Fibroblast of the aortic adventitia (primary cell): ENCODE measurements at places on chromosomes 12 and 14. TPM values are rescaled to one million over a fixed set of nuclear protein-coding genes. Genes with fewer than 3 reads are reported as not detected.
A peak's percentile ranks its signal among the peaks of the same experiment; 100 is the strongest.

SCYL2 gene
- total RNA-seq: 49.1 and 49.4 TPM in 2 replicates

RERGL gene
- not detected in 2 replicates for total RNA-seq

ABCC9 gene
- total RNA-seq: 20.0 and 20.3 TPM in 2 replicates

SIRT4 gene
- total RNA-seq: 0.90 and 3.6 TPM in 2 replicates

IL26 gene
- not detected in 2 replicates for total RNA-seq

PLBD1 gene
- 2.4 and 3.4 TPM in 2 replicates for total RNA-seq

C12orf50 gene
- total RNA-seq: not detected in 2 replicates

DCAF4 gene
- 20.6 and 21.1 TPM in 2 replicates for total RNA-seq

LBHD2 gene
- total RNA-seq: not detected in 2 replicates

MYRFL gene
- total RNA-seq: not detected in 2 replicates

FAM90A1 gene
- not detected in 2 replicates for total RNA-seq

GLRX5 gene
- 8.5 and 47.2 TPM in 2 replicates for total RNA-seq

GPR84 gene
- not detected in 2 replicates for total RNA-seq

CPNE6 gene
- not detected in 2 replicates for total RNA-seq

CLEC14A gene
- total RNA-seq: 0.63 and 4.5 TPM in 2 replicates

METTL25 gene
- 13.6 and 27.7 TPM in 2 replicates for total RNA-seq

ERBB3 gene
- total RNA-seq: 1.2 and 1.5 TPM in 2 replicates

- DNase-seq: no peak
Measured at GRCh38 chr14:34981743-34982420, 910 bp upstream of the SRP54 start.

- DNase-seq: no peak
Measured at GRCh38 chr14:23129759-23130316, 10.8 kb upstream of the CEBPE start.

DNA sequence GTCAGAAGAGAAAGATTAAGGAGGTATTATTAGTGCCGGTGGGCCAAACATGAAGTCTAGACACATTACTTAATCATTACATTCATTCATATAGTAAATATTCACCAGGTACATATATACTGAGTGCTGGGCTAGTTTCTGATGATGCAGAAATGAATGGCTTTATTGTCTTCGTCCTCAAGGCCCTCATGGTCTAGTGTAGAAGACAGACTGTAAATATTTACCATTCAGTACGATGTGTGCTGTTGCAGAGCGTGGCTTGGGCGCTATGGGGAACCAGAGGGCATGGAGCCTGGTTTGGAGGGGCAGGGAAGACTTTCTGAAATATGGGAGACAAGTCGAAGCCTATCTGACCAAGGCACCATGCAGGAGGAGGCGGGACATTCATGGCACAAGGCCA, 37.0 kb upstream of the TCL1B start:
- DNase-seq: no peak

GRCh38 chr12:58028294-58028693, 86.9 kb downstream of the ATP23 start:
- DNase-seq: no peak

- peak; percentile 31 for DNase-seq
Measured at GRCh38 chr12:117127933-117128823, 29.0 kb upstream of the TESC start.

DNA sequence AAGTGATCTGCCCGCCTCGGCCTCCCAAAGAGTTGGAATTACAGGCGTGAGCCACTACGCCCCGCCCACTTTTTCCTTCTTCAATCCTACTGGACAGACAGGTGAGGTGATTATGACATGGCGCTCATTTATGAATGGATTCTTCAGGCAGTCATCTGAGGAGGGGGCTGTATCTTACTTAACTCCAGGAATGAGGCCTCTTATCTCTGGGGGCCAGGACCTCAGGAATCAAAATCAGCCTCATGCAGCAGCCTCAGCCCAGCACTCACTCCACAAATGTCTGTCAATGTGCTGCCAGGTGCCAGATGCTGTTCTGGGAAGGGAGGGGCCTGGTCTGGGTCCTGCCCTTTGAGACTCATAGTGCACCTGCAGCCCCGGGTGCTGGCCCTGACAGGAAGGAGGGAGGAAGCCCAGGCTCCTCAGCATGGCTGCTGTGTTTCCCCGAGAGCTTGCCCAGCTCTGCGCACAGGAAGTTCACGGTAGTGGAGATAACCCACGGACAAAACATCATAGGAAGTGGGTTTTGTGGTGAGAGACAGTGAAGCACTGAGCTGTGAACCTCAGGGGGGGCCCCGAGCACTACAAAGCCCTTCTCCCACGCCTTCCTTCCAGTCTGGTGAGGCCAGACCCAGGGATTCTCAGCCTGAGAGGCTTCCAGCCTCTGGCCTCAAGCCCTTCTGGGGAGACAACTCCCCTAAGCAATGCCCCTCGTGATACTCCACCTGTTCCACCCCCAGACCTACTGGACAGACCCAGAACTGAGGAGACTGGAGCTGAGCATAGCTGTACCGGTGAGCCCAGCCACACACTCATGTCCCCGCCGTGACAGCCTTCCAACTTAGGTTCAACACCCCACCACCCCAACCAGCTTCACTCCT, 22.3 kb downstream of the GALNT6 start:
- DNase-seq: no peak

- no peak for DNase-seq
Measured at GRCh38 chr14:99784508-99784907, 8.7 kb upstream of the EML1 start.

- peak; percentile 76 for DNase-seq
Measured at GRCh38 chr12:131803961-131804521, 24.2 kb upstream of the MMP17 start.

GRCh38 chr12:4909734-4910501, at the start of gene KCNA1:
Gene KCNA1, plus strand, starts transcription at chr12:4909905. Its CDS starts 1,474 bp downstream, at chr12:4911379.
- peak; percentile 7 for DNase-seq

DNA sequence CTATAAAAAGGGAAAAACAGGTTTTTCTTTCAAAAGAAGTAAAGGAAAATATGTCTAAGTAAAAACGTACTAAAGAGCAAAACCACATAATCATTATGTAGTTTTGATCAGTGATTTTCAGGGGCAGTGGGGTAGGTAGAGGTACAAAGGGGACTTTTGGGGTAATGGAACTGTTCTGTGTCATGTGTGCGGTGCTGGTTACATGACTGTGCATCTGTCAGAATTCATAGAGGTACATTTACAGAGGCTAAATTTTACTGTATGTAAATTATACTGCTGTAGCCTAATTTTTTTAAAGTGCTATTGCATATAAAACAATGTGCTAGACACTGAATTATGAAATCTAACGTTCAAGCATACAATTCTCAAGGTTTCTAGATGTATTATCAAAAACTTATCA, 2.0 kb downstream of the ESR2 start:
- DNase-seq: no peak

DNA sequence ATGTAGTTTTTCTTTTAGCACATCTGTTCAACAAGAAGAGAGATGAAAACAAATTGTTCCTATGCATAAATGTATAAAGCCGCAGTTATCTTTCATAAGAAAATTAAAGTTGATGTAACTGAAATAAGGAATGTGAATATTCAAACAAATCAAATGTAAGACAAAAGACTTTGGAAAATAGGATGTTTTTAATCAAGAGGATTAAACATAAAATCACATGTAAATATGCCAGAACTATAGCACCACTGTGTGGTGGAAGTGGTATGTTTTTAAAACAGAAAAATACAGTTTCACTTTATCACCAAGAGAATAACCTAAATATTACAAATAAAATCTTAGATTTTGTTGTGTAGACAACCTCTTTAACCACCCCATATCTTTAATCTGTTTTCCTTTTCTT, 40.4 kb downstream of the CAPS2 start:
- DNase-seq: peak; percentile 59

DNA sequence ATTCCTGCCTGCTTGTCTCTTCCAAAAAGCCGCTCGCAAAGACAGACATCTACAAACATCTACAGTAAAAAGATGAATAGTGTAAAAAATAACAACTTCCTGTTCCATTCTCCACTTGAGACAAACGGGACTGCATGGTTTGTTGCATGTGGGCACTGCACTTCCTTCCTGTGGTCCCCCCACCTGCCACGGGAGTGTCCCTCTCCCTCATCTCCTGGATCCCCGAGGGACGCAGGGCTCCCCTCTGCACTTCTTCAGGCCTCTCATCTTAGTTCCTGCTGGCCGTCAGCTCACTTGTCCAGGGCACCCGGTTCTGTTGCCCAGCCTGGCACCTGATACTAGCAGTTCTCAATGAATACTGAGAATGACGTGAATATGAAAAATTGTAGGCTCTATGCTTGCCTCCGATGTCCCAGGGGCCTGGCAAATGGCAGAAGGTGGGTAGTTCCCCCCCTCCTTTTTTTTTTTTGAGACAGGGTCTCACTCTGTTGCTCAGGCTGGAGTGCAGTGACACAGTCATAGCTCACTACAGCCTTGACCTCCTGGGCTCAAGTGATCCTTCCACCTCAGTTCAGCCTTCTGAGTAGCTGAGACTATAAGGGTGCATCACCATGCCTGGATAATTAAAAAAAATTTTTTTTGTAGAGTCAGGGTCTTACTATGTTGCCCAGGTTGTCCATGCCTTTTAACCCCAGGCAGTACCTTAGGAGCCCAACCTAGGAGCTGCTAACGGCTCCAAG, 3.5 kb upstream of the KLC1 start:
- no peak for DNase-seq

GRCh38 chr12:51867371-51867770, 18.9 kb upstream of the FIGNL2 start:
- DNase-seq: no peak

- no peak for DNase-seq
Measured at GRCh38 chr12:121535150-121536053, 45.4 kb downstream of the KDM2B start.

DNA sequence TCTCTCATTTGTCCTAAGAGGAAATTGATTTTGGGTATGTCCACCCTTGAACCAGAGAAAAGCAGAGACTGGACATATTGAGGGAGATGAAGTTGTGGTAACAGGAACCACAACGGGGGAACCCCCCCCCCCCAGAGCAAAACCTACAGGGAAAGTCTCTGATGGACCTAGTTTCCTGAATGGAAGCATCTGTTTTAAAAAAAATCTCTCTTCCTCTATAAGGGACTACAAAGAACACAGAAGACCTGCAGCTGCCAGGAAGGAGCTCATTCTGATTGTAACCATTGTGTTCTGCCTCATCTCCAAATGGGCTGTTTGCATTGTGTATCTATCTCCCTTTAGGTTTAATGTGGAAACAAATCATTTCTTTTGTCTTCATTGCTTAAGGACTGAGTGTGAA, 13.4 kb downstream of the C1S start:
- DNase-seq: no peak

GRCh38 chr14:36511981-36512584, 7.9 kb downstream of the NKX2-1 start:
- DNase-seq: no peak

DNA sequence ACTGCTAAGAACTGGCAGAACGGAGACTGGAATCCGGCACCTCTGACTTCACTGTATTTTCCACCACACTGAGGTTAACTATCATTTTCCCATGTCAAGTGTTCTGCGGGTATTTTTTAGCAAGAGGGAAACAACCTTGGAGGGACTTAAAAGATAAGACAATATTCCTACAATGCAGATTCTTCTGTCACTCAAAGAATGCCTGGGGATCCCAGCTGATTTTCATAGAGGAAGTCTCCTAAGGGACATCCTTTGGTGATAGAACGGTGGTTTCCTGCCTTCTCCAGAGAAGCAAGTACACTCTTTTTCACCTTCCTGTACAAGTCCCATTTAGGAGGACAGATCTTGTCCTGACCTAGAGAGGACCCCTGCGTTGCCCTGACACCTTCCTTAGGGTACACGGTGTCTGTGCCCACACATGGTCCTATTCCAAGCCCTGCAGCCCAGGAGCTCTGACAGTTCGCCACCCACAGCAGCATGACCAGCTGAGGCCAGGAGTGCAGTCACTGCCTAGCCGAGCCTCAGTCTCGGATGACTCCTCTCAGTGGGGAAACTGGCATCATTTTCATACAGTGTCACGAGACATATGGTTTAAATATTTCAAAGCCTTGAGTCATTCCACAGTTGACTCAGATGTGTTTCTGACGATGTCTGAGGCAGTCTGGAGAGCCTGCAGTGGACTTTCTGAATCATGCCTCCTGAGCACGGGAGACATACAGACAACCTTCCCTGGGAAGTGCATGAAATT, 181.3 kb upstream of the FKBP4 start:
- DNase-seq: peak; percentile 98

DNA sequence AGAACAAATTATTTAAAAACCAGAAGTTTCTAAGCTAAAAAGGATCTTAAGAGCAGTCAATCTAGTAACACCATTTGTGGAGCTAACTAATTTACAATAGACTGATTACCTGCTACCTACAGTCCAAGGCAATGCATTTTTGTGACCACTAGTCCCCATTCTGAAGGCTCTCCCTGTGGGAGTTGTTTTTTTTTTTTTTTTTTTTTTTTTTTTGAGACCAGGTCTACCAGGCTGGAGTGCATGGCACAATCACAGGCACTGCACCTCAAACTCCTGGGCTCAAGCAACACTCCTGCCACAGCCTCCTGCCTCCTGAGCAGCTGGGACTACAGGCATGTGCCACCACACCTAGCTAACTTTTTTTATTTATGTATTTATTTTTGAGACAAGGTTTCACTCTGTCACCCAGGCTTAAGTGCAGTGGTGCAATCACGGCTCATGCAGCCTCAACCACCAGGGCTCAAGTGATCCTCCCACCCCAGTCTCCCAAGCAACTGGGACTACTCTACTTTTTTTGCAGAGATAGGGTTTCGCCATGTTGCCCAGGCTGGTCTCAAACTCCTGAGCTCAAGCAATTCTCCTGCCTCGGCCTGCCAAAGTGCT, 3.9 kb downstream of the GNPTAB start:
- no peak for DNase-seq

- DNase-seq: no peak
Measured at GRCh38 chr14:75566321-75566720, 12.1 kb upstream of the FLVCR2 start.

GRCh38 chr12:126608607-126609175, 1543.5 kb downstream of the AACS start:
- DNase-seq: peak; percentile 64

- no peak for DNase-seq
Measured at GRCh38 chr14:59214702-59215302, 26.3 kb downstream of the DAAM1 start.

DNA sequence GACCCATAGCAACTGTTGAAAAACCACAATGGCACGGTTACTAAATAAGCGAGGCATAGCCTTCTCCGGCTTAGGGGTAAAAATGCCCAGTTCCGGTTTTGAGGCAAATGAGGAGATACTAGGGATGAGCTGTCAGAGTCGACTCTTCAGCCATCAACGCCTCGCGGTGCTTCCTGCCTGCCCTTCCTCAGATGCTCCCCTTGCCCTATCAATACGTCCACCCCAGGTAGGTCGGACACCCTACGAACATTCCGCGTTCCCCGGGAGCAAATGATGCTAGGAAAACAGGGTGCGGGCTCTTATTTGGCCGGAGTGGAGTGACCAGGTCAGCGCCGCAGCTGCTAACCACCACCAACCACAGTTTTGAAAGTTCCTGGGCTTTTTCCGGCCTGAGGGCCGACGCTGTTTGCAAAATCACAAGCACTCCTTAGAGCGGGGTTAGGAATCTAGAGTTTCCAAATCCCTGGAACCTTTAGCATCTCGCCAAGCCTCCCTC, 1.2 kb downstream of the SRSF9 start:
- DNase-seq: peak; percentile 69

- DNase-seq: peak; percentile 97
Measured at GRCh38 chr14:94598816-94599655, 13.2 kb upstream of the SERPINA3 start.
